ENCODE measurements at places on chromosomes 5 and 9. TPM values are rescaled to one million over a fixed set of nuclear protein-coding genes. Genes with fewer than 3 reads are reported as not detected.

- DNase-seq = peak; percentile 61
Measured at GRCh38 chr5:167671176-167671575, 620.3 kb upstream of the WWC1 start.

GFPT2 gene
- total RNA-seq = 14.6 TPM

DNA sequence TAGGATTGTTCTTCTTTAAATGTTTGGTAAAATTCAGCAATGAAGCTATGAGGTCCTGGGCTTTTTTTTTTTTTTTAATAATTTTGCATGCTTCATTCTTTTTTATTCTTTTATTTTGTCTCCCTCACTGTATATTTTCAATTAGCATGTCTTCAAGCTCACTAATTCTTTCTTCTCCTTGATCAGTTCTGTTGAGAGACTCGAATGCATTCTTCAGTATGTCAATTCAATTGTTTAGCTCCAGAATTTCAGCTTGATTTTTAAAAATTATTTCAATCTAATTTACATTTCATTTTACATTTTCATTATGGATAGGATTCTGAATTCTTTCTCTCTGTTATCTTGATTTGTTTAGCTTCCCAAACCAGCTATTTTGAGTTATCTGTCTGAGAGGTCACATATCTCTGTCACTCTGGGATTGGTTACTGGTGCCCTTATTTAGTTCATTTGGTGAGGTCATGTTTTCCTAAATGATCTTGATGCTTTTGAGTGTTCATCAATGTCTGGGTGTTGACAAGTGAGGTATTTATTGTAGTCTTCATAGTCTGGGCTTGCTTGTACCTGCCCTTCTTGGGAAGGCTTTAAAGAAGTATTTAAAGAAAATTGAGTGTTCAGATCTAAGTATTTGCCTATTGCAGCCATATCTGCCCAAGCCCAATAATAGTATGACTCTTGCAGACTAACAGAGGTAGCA lies 9.1 kb downstream of the LURAP1L start:
- no peak for DNase-seq

- peak; percentile 72 for DNase-seq
Measured at GRCh38 chr5:78601559-78602314, 46.8 kb downstream of the LHFPL2 start.

DNA sequence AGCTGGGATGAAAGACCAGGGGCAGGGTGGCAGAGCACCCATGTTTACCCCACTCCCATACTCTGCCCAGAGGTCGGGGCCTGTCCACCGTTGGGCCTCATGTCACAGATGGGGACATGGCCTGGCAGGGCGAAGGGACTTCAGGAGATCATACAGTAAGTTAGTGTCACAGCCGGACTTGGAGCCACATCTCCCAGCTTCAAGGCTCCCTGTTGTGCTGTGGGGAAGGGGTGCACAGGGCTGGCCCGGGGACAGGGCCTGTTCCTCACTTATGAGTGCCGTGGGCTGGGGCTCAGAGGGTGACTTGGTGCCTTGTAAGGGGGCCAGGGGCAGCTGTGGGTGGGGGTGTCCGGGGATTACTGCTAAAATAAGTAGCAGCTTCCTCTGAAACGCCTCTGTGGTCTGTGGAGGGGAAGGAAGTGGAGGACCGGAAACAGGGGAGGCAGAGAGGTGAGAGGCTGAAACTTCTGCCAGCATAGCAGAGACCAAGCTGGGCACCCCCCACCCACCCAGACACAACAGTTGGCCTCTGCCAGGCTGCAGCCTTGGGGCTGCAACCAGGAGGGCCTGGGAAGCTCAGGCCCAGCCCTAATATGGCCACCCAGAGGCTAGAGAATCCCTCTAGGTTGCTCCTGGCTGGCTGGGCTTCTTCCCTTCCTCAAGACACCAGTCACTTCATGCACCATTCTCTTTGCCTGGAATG lies 41.1 kb upstream of the NEK6 start:
- no peak for DNase-seq

OR13C4 gene
- not detected for total RNA-seq

DNA sequence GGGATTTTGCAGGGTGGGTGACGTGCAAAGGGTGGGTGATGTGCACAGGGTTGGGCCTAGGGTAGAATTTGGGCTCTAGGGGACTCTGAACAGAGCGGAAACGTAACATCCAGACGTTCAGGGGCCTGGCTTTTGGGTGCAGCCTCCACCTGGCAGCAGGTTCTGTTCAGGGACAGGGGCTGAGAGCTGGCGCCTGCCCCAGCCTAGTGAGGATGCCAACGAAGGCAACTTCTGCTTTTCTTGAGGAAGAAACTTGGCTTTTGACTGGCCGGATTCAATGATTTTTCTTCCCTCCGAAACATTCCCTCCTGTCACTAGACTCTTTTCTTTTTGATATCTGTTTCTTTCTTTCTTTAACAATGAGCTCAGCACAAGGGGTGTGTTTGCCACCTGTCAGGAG lies 38.6 kb upstream of the SLC6A19 start:
- no peak for DNase-seq
